ENCODE measurements at places on chromosomes 6 and 20. TPM values are rescaled to one million over a fixed set of nuclear protein-coding genes. Genes with fewer than 3 reads are reported as not detected.

LY6G6C gene
- not detected for total RNA-seq

SLC17A3 gene
- total RNA-seq, result not detected

CLDN20 gene
- total RNA-seq, result not detected

CBLN4 gene
- not detected for total RNA-seq

GRCh38 chr6:31087494-31088089, 24.8 kb downstream of the C6orf15 start:
- peak; percentile 87 for DNase-seq

DNA sequence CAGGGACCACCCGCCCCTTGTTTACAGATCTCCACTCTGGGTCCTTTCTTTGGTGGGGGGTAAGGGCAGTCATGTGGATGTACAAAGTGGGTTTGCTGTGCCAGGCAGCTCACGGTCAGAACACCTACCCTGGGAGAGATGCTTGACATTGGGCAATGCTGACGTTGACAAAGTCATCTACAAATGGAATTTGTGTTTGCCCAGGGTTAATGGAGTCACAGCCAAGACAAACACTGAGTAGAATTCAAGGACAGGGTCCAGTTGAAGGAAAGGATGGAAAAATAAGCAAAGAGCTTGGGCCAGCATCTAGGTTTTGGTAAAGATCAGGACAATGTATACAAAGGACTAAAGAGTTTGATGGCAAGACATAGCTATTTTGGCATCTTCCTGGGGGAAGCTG, 54.7 kb downstream of the MOCS1 start:
- DNase-seq, result no peak

All from K562 (cell line).